ENCODE measurements at places on chromosomes 6 and 20.

GRCh38 chr6:40960742-40961430, 78.1 kb downstream of the UNC5CL start:
- DNase-seq = no peak

DNA sequence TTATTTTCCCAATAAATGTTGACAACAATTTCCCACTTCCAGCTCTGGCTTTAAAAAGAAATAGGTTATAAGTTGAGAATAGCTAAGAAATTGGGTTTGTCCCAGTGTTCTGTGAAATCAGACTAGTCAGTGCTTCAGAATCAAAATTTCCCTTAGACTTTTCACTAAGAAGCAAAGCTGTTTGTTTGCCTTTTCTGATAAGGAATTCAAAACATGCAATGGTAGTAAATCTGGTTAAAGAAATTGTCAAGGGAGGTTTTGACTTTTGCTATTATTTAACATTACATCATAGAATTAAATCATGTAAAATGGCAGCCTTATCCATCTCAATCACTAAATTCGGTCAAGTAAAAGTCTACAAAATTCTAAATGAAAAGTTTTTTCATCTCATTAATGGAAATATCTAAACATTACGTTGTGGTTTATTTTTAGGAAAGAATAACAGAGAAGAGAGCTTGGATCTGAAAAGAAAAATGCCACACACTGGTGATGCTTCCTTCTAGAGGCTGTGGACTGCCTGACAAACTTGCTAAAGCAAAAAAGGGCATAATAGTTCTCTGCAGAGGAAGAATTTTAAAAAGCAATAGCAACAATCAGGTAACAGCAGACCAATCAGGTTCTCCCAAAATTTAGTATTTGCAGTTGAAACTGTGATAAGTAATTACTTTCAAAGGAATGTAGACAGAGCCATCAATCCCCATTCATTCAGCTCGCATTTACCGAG, 36.4 kb downstream of the PLAGL1 start:
- no peak for DNase-seq

GRCh38 chr6:167858086-167858591, 31.4 kb downstream of the AFDN start:
- no peak for DNase-seq

GRCh38 chr6:34934516-34934915, 45.5 kb downstream of the ANKS1A start:
- DNase-seq = no peak

GRCh38 chr6:108024427-108025073, 50.0 kb downstream of the OSTM1 start:
- no peak for DNase-seq

- DNase-seq = no peak
Observed at GRCh38 chr6:166109608-166110007, 58.0 kb downstream of the TBXT start.

- no peak for DNase-seq
Observed at GRCh38 chr6:156883497-156884252, 106.5 kb downstream of the ARID1B start.

GRCh38 chr6:166643891-166644590, 17.0 kb upstream of the RPS6KA2 start:
- DNase-seq = no peak

GRCh38 chr6:91268941-91269340, 682.1 kb upstream of the MAP3K7 start:
- no peak for DNase-seq

GRCh38 chr6:111011360-111012142, 29.7 kb downstream of the RPF2 start:
- DNase-seq = no peak

- peak; percentile 62 for DNase-seq
Observed at GRCh38 chr20:53828088-53828681, 234.5 kb upstream of the ZNF217 start.

GRCh38 chr6:129340983-129341382, 369.0 kb downstream of the ARHGAP18 start:
- DNase-seq = no peak

DNA sequence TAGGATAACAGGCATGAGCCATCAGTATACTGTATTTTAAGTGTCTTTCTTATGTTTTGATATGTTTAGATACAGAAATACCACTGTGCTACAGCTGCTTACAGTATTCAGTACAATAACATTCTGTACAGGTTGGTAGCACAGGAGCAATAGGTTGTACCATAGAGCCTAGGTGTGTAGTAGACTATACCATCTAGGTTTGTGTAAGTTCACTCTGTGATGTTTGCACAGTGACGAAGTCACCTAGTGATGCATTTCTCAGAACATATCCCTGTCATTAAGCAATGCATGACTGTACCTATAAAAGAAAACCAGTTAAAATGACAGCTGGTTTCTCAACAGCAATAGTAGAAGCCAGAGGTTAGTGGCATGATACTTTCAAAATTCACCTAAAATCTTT, 3.0 kb upstream of the ZBTB24 start:
- DNase-seq = peak; percentile 84

DNA sequence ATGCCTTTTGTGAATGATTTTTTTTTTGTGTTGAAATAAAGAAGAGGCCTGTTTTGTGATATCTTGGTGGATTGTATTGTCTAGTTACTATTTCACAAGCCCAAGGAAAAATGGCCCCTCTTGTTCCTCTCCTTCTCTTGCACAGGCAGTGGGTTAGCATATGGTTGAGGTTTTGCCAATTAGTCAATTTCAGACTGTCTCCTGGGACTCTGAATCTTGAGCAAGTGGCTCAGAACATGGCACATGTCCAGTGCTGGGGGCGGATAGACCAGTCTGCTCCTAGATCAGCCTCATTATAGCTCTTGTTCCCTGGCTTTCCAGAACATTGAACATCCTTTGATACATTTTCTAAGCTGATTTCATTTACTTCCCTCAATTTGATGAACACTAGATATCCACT, 589.2 kb downstream of the PHF3 start:
- DNase-seq = no peak

GRCh38 chr6:18350712-18351111, 36.4 kb upstream of the RNF144B start:
- no peak for DNase-seq

- DNase-seq = no peak
Observed at GRCh38 chr6:36912030-36912454, 26.3 kb downstream of the C6orf89 start.

DNA sequence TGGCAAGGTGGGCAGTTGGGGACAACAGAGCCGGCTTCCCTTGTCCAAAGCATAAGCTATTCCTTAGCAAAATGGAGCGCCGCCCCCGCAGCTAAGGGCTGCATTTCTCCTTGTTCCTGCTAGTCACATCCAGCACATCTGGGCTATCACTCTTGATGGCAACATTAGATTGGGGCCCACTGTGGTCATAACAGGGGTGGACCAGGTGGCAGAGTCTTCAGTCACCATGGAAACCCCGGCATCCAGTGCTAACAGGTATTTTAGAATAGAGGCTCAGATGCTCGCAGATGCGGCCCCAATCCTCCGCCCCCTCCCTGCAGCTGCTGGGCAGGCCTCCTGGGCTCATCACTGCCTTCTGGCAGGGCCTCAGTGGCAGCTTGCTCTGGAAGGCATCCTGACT, 168.2 kb upstream of the PROKR2 start:
- no peak for DNase-seq

DNA sequence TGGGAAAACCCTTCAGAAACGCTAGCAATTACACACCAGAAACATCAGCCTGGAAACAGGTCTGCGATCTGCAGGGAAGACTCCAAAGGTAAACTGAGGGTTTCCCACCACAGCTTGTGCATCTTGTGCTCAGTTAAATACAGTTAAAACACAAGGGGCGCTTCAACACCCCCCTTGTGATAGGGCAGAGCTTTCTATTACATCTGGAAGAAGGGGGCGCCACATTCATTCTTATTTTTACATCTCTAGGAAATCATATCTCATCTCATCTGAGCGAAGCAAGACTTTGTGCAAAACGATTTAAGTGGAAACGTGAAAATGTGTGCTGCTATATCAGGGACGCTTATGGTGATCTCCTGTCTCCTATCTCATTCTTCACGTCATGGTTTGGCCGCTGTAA, 58.5 kb downstream of the PRND start:
- no peak for DNase-seq

DNA sequence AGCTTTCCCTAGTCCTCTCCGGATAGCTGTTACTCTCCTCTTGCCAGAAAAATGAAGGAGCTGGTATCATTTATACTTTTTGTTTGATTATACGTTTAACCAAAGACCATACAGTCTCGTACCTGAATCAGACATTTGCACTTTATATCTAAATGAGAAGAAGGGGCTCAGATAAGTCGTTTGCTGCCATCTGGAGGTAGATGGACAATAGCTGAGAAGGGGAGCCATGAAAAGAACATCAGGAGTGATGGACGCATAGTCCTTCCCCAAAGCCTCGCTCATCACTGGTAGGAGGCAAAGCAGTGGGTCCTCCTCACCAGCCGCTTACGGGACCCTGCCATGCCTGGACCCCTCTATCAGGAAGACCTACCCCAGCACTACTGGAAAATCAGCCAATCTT, 45.4 kb downstream of the RPF2 start:
- DNase-seq = no peak

DNA sequence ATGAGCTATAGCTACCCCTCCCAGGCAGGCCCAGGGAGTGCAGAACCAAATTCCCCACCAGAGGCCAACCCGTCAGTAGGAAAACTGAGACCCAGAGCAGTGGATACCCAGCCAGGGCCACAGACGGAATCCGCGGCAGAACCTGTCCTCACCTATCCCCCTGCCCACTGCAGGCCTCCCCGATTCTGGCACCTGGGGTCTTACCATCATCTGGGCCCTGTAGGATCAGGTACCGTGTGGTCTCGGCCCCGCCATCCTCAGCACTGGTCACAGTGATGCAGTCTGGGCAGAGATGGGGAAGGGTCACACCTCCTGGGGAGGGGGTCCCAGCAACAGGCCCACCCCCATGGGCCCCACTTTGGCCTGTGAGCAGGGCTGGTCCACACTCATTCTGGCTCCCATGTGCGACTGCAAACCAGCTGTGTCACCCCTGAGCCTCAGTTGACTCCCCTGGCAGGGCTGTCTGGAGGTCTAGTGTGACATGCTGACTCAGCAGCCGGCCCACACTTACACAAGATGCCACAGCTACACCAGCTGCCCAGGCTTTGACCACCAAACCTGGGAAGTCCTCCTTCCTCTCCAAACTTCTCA, 3.8 kb downstream of the ZNF335 start:
- no peak for DNase-seq

GRCh38 chr20:60334911-60335310, 376.7 kb downstream of the CDH26 start:
- DNase-seq = no peak

DNA sequence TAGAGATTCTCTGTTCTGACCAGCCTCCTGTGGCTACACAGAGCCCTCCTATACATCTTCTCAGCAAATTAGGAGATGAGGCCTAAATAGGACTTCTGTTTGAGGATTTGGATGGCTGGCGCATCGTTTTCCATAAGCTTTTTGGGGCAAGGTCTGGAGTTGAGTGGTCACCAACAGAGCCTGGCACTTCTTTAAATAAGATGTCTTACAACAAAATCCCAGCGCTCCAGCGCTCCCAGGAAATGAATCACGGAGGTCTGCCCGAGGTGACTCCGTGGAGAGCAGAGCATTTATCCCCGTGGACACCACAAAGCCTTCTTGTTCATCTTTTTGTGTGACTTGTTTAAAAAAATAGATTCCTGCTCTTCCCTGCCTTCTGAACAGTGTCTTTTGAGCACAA, 75.3 kb downstream of the GNAS-AS1 start:
- no peak for DNase-seq

DNA sequence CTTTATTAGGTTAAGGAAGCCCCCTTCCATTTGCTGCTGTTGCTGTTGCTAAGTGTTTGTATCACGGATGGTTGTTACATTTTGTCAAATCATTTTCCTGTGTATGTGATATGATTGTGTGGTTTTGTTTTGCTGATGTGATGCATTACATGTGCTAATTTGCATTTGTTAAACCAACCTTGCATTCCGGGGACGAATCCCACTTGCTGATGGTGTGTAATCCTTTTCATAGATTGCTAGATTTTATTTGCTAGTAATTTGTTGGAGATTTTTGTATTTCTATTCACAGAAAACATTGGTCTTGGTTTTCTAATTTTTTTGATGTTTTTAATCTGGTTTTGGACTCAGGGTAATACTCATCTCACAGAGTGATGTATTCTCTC, 167.8 kb downstream of the WDR27 start:
- DNase-seq = no peak

DNA sequence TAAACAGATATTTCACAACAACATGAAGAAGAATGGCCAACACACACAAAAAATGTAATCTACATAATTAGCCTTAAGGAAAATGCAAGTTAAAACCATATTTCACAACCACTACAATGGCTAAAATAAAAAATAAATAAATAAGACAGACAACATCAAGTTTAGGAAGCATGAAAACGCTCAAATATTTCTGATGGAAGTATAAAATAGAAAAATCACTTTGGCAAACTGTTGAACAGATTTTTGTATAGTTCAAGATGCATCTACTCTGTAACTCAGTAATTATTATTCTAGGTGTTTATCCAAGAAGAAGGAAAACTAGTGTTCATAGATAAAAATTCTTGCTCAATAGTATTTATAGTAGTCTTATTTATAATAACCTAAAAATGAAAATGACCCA, 1410.1 kb upstream of the ADGRB3 start:
- DNase-seq = no peak

- no peak for DNase-seq
Observed at GRCh38 chr6:15672818-15673217, 10.0 kb upstream of the DTNBP1 start.

GRCh38 chr6:36542041-36542440, 5.2 kb downstream of the STK38 start:
- no peak for DNase-seq

- no peak for DNase-seq
Observed at GRCh38 chr6:109304284-109305015, 77.8 kb downstream of the CD164 start.
